ENCODE measurements at places on chromosomes 1 and 21.

DNA sequence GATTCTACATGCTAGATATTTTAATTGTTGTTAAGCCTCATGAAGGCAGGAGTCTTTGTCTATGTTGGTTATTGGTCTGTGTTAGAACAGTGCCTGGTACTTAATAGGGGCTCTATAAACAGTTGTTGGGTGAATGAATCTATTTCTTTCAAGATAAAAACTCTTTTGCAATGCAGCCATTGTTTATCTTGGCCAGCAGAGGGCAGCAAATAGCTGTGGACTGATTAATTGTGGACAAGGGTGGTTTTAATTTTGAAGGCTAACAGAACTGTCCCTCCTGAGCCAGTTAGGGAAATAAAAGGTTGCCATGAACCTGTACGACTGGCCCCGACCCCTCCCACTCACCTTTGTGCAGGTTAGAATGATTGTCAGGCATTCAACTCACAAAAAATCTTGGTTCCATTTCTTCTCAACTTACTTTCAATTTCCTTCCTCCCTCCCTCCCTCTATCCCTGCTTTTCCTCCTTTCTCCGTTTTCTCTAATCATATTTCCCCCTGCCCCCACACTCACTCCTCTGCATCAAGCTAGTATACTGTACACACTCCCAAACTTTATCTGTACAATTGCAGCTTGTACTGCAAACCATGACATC, 66.3 kb upstream of the DIRAS3 start:
- peak; percentile 67 for DNase-seq

DNA sequence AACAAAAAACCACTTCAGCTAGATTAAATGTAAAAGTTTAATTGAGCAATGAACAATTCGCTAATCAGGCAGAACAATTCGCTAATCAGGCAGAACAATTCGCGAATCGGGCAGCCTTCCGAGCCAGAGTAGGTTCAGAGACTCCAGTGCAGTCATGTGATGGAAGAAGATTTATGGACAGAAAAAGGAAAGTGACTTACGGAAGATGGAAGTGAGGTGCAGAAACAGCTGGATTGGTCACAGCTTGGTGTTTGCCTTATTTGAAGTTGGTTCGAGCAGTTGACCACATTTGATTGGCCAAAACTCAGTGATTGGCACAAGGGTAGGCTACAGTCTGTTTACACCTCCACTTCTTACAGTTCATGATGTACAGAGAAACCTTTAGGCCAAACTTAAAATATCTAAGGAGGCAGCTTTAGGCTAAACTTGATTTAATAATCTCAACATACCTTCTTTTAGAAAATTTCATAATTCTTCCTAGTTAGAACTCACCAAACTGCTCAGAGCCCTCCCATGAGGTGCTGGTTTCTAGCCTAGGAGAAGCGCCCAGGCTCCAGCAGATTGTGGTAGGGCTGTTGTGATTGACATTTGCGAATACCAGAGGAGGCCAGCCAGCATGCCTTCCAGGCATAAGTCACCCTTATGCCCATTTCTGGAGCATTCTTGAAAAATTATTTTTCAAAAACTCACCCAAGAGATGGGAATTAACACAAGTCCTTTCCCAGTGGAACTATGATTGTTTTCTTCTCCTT, 22.8 kb upstream of the KCNC4 start:
- peak; percentile 55 for DNase-seq

DNA sequence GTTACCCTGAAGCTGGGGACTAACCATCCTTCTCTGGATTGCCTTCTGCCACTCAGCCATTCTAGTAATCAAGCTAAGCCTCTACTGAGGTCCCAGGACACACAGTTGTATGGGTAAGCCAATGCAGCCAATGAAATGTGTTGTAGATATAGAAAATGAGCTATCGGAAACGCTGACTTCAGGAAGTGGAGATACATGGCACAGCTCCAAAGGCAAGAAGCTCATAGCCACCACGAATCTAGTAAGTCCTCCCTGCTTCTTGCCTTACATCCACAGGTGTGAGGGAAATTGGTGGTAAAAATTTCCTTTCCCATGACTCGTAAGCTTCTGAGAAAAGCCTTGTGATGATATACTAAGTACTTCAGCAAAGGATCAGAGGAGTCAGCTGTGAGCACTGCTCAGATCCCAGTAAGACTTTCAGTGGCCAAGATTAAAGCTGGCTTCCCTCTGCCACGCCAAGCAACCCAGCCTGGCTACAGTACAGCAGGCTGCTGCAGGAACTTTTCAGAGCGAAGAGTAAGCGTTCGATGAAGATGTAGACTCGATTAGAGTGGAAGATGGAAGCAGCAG, 117.7 kb downstream of the SIM2 start:
- DNase-seq, result no peak

GRCh38 chr1:48552420-48552819, 80.4 kb upstream of the SPATA6 start:
- peak; percentile 19 for DNase-seq

- DNase-seq, result no peak
Observed at GRCh38 chr21:31710586-31710985, 21.3 kb downstream of the SCAF4 start.

DNA sequence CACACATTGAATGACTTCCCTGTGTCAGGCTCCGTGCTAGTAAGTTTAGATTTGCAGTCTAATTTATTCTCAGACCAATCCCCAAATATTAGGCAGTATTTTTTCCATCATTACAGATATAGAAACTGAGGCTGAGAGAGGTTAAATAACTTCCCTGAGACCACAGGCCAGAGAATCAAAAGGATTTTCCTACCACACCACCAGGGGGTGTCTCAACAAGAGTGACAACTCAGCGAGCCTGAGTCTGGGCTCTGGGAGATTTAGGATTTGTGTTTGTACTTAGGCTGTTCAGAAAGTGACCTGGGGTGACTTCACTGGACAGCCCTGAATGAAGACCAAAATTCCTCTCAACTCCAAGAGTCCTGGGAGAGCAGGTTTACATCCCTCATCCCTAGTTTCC, 13.3 kb upstream of the LCE5A start:
- DNase-seq, result no peak

DNA sequence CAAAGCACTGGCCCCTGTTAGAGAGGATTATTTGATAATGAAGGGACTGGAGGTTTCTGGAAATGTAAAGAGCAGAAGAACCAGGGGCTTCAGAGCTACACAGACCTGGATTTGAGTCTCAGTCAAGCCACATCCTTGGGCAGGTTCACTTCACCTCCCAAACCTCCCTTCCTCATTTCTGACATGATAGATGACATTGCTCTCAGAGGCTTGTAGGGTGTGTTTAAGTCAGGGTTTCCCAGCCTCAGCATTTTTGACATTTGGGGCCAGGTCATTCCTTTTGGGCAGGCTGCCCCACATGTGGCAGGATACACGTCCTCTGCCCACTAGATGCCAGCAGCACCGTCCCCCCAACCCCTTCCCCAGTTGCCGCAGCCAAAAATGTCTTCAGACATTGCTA, 474.6 kb downstream of the MATN1 start:
- no peak for DNase-seq

GRCh38 chr1:231260351-231260750, 19.3 kb downstream of the GNPAT start:
- no peak for DNase-seq
